Urinary bladder (tissue), 4 donors: ENCODE measurements at places on chromosomes 7 and 10.
A peak's percentile ranks its signal among the peaks of the same experiment; 100 is the strongest.

DNA sequence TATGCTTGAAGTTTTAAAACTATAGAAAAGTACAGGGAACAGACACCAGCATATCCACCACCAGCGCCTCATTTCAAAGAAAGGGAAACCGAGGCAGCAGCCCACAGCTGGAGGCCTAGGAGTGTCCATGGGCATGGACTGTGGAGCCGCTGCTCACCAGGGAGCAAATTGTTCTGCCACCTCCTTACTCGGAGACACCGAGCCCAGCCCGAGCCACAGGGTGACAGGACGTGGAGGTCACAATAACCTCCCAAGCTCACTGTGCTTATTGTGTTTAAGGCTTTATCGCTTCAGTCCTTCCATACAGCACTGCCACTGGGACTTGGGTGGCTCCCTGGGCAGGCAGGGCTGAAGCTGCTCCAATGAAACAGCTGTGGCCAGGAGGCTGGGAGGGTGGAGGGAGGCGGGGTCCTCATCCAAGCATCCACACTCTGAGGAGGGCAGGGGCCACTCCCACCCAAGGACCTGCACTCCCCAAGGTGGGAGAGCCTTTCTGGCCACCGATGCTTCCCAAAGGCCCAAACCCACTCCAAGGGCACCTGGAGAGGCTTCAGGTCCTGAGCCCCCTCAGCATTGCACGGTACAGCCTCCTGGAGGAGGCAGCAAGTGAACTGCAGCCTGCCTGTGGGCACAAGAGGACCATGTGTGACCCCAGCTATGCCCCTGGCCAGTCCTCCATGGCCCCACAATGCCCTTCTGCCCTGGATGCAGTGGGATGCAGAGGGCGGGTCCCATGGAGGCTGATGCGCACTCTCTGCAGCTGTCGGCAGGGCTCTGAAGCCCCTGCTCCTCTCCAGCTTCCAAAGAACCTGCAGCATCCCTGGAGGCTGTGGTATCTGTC lies 38.7 kb upstream of the RET start:
- DNase-seq, result no peak

DNA sequence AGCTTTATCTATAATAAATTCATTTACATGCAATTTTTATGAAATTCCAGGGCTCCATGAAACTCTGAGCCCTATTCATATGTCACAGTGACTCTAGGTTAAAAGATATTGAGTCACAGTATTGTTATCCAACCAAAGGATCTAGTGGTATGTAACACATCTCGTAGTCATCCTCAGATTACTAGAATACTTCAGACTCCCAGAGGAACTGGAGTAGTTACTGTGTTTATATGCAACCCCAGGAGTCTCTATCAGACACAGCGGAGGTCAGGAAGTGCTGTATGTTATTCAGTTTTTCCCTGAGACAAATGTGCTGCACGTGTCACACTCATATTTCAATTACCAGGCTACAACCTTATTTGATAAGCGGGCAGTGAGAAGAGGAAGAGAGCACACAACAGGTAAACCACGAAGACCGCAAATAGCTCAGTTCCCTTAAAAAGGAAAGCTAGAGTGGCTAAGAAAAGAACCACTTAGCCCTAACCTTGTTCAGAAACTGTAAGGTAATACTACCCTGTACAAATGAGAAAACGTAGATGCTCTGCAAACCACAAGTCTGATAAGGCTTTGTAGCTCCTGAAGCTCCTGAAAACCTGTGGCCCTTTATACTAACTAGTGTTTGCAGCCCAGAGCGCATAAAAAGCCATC lies 114.0 kb upstream of the CNTNAP2 start:
- no peak for DNase-seq

- no peak for DNase-seq
Measured at GRCh38 chr10:110549211-110549610, 18.3 kb upstream of the SMC3 start.

DNA sequence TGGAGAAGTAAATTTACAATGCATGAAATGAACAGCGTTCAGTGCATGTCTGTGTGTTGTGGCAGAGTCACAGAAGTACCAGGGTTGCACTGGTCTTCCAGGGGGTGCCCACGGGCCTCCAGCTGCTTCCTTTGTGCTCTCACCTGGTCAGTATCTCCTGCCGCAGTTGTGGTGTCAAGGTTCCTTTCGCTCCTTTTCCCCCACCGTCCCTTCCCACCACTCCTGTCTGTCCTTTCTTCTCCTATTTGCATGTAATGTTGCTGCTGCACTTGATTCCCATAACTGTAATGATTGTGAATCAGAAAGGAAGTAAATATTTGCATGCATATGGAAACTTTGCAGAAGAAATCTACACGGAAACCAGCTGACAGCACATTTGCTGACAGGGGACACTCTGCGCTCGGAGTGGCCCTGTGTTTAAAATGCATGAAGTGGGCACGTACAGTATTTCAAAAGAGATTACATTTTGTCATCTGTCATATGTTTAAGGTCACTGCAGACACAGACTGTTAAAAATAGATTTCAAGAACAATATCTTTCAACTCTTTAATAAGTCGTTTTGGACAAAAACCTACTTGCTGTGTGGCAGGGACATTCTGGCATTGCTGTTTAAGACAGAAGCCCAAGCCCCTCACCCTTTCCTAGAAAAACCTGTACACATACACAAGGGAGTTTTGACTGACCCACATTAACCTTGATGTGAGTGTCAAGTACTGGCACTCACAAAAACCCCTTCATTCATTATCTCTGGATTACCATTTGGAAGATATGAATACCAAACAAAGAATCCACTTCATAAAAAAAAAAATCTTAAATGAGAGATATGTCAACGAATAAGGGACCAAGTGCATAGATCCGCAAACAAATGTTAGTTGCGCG lies 336.7 kb upstream of the KLF6 start:
- DNase-seq, result no peak

GRCh38 chr7:36440880-36441279 lies 51.2 kb downstream of the ANLN start:
- peak; percentile 2 for DNase-seq

GRCh38 chr10:26087666-26088065 lies 128.9 kb upstream of the GAD2 start:
- no peak for DNase-seq

GRCh38 chr10:11687779-11688447 lies 54.3 kb upstream of the ECHDC3 start:
- no peak for DNase-seq

GRCh38 chr7:45455662-45456061 lies 118.5 kb upstream of the ADCY1 start:
- no peak for DNase-seq

- no peak for DNase-seq
Measured at GRCh38 chr10:71528371-71529206, 131.9 kb downstream of the CDH23 start.
